Anterior cingulate cortex (tissue), 58 donors: ENCODE measurements at places on chromosomes 5 and 9.

GRCh38 chr5:177128551-177128981, 5.0 kb upstream of the NSD1 start:
- no peak for DNase-seq

- no peak for DNase-seq
Measured at GRCh38 chr5:128842241-128842640, 123.0 kb upstream of the SLC27A6 start.

- no peak for DNase-seq
Measured at GRCh38 chr9:86706391-86706790, 240.9 kb downstream of the GAS1 start.

DNA sequence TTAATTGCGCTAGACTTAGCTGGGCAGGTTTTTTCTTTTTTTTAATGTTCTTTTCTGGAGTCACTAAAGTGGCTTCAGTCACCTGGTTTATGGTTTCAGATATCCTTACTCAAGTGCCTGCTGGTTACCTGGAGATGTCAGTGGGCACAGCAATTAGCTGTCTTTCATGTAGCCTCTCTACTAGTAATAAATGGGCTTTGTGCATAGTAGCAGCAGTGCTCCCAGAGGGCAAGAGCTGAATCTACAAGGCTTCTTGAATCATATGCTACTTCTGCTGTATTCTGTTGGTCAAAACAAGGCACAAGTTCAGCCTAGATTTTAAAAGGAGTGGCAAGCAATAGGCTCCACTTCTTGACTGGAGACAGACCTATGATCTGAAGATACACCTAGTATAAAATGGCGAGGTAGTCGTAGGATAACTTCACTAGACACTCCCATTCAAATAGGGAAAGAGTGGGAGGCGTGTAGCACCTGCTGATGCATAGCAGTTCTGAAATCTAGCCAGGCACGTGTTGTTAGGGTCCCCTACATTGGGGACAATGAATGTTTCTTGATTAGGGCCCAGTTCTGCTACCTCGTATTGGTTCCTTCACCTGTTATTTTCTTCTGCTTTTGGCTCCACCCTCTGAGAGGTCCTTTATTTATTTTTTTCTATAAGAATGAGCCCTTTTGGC, 7.0 kb downstream of the SCAMP1 start:
- no peak for DNase-seq

DNA sequence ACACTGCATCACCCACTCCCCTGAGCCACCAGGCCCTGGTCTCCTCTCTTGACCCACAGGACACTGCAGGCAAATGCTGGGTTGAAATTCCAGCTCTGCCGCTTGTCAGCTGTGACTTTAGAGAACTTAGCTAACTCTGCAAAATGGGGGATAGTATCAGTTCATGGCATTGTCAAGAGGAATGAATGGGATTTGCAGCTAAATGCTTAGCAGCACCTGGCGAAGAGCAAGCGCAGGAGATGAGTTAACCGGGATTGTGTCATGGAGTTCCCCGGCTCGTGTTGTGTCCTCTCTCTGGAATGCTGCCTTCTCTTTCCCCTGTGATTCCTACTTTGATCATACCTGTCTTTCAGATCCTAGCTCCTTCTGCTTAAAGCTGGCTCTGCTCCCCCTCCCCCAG, 67.1 kb downstream of the DAB2IP start:
- DNase-seq: no peak

GRCh38 chr9:94082956-94083355, 1.3 kb upstream of the PTPDC1 start:
- no peak for DNase-seq

GRCh38 chr9:97109194-97109811, 70.4 kb upstream of the CTSV start:
- peak; percentile 10 for DNase-seq
